ENCODE measurements at places on chromosomes 12 and 14.

- DNase-seq, result no peak
Measured at GRCh38 chr12:100435957-100436356, 37.7 kb upstream of the NR1H4 start.

- DNase-seq, result no peak
Measured at GRCh38 chr14:94680862-94681288, 68.7 kb downstream of the SERPINA3 start.

DNA sequence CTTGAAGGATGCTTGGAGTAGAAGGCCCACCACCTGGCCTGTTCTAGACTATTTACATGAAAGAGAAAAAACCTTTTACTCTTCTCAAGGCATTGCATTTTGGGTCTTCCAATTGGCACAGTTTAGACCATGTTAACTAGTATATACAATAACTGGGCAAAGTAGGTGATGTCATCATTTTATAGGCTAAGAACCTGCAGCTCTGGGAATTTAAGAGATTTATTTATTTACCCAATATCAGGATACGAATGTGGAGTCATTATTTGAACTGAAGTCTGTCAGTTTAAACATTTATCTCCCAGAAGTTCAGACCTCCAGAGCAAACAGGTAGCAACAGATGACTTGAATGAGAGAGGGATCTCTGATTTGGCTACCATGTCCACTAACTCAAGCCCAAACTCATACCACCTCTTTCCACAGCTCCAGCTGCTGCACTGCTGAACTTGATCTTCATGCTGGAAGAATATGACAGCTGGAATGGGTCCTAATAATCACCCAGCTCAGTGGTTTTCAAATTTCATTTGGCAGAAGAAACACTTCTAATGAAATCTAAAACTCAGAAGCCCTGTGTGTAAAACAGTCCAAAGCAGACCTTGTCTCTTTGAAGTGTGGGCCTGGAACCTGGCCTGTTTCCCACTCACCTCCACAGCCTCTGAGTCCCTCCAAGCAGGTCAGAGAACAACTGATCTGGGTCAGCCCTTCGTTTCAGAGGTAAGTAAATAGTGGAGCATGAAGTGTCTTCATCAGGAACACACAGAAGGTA lies 179.2 kb downstream of the EMP1 start:
- no peak for DNase-seq

- DNase-seq, result no peak
Measured at GRCh38 chr12:108268397-108268796, 70.7 kb downstream of the CMKLR1 start.

DNA sequence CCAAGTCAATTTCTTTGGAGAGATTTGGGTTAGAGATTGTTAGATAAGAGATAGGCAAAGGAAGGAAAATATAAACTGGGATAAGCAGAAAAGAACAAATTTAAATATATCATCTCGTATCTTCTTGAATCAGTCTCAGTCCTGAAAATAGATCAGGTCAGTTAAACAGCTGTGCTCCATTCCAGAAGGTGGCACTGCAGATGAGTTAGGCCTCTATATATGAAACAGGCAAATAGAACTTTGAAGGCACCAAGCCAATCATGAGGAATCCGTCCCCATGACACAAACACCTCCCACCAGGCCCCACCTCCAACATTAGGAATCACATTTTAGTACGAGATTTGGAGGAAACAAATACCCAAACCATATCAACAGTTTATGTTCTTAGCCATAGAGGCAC lies 605.5 kb upstream of the USP15 start:
- no peak for DNase-seq

DNA sequence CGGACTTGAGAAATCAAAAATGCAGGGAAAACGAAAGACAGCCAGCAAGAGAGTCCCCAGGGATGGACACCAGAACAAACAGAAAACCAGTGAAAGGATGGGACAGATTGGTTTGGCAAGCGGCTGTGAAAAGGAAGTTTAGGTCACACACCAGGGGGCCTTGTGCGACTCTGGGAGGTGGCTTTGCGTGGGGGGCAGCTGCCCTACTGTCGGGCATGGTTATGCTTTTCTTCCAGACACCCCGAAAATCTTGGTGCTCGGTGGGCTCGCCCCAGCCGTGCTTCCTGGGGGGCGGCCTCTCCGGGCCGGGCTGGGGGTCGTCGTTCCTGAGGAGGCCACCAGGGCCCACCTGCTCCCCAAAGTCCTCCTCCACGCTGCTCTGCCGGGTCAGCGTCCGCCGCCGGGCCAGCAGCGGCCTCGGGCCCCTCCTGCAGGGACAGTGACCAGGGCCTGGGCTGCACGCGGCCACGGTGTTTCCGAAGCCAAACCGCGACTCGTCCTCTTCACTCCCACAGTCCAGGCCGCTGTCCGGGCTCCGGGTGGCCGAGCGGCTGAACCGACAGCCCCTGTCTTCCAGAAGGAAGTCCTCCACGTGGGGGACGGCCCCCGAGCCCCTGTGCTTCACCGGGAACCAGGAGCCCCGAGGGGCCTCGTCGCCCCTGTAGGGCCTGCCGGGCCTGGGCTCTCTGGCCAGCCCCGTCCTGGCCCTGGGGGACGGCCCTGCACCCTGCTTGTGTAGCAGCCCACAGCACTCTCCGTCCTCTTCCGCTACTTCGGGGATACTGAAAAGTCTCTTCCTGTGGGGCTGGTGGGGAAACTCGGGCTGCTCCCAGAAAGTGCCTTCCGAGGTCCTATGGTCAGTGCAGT lies 86.5 kb downstream of the PIWIL1 start:
- DNase-seq, result no peak

DNA sequence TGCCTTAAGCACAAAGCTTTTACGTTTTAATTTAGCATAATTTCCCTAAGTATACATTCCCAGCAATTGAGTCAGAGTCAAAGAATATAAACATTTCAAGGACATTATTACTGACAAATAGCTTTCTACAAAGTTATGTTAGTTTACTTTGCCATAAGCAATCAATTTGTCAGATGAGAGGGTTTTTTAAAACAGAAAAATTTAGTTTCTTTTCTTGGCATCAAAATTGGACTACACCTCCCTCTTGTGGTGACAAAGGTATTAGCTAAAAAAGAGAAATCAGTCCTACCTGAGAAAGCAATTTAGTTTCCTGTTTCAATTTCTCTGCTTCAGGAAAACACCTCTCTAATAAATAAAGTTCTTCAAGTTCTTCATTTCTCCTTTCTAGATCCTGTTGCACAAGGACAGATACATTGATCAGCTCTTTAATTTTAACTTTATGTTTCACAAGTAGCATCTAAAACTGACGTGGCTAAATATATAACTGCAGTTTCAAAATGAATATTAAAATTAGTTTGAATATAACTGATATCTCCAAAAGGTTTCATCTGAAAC lies 39.9 kb downstream of the DNAI7 start:
- no peak for DNase-seq

GRCh38 chr14:68693926-68694325 lies 98.9 kb downstream of the ZFP36L1 start:
- no peak for DNase-seq

DNA sequence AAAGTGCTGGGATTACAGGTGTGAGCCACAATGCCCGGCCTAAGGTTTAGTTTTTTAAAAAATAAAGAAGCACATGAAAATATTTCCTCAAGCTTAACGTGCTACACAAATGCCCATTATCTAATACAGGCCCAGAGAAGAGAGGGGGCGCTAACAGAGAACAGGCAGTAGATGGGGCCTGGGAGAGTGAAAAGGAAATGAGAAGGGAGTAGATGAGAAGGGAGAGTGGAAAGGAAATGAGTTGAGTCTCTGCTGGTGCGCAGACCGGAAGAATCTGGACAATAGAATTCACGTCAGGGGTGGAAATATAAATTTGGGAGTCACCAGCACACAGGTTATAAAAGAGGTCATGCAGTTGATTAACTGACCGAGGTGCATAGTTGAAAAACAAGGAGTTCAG lies 10.7 kb downstream of the PXN start:
- DNase-seq, result no peak

GRCh38 chr14:22112004-22112403 lies 438.4 kb upstream of the OR4E1 start:
- DNase-seq, result peak; percentile 25

DNA sequence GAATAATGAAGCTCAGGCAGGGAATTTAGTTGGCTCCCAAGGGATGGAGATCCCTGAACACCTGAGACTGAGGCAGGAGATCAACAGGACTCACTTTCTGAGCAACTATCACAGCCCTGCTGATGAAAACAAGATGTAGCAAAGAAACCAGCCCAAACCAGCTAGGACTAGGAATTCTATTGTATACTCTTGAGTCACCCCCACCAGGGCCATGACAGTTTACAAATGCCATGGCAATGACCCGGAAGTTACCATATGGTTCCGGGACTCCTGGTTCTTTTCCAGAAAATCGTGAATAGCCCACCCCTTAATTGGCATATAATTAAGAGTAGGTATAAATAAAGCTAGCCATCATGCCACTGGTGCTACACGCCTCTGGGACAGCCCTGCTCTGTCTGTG lies 46.0 kb upstream of the OASL start:
- no peak for DNase-seq

DNA sequence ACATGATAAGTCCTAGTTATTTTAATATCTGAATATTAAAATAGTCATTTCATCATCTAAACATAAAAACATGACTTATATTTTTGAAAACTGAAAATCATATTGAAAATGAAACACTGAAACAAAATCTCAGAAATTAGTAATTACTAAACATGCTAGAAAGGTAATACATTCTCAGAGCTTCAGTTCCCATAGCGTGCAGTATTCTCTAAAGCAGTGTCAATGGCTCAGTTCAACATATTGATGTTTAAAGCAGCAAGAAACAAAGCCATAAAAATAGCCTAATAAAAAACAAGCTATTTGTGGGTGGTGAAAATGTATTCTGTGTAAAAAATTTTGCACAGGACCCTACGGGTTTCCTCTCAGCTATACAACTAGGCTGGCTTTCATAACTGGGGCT lies 1337.4 kb downstream of the FSCB start:
- DNase-seq, result no peak

DNA sequence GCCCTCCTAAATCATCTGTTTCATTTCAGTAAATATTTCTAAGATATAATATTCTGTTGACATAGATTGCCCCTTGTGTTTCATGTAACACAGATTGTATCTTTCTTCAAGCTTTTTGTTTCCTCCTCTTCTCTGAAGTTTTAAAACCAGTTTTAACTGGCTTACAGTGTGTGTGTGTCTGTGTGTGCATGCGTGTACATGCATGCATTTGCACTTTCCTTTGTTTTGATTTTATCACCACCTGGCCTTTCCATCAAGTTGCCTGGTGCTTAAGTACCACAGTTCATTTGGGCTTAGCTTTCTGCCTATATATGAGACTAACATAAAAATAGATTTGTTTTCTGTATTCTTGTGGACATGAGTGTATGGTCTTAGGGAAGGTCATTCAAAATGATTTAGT lies 31.9 kb downstream of the ETNK1 start:
- DNase-seq, result no peak

GRCh38 chr12:104505095-104505818 lies 48.5 kb downstream of the CHST11 start:
- DNase-seq, result no peak

- DNase-seq, result no peak
Measured at GRCh38 chr14:99155173-99156089, 116.6 kb downstream of the BCL11B start.

DNA sequence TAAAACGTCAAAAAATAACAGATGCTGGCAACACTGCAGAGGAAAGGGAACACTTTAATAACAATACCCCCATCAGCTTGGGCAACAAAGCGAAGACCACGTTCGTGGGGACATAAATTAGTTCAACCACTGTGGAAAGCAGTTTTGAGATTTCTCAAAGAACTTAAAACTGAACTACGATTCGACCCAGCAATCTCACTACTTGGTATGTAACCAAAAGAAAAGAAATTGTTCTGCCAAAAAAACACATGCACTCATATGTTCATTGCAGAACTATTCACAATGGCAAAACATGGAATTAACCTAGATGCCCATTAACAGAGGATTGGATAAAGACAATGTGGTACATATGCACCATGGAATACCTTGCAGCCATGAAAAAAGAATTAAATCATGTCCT lies 81.2 kb upstream of the RAP1B start:
- DNase-seq, result no peak

GRCh38 chr12:58841058-58841798 lies 79.1 kb downstream of the LRIG3 start:
- no peak for DNase-seq

GRCh38 chr14:99554757-99555531 lies 49.1 kb downstream of the CCDC85C start:
- DNase-seq, result no peak

DNA sequence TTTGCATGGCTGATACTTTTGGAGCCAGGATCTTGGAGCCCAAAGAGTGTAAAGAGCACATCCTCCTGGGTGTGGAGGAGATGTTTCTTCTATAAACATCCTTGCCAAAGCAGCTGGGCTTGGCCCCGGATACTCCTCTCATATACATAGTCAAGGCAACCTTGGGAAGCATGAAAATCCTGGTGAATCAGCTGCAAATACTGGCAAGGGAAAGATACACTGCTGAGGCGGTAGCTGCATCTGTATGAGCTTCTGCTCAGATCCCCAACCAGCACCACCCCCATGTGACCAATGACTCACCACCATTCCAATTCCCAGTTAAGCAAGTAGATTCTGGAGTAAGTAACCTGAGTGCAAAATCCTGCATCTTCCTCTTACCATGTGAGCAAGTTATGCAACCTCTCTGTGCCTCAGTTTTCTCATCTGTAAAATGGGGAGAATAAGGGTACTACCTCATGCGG lies 567.4 kb downstream of the MED13L start:
- DNase-seq, result no peak

DNA sequence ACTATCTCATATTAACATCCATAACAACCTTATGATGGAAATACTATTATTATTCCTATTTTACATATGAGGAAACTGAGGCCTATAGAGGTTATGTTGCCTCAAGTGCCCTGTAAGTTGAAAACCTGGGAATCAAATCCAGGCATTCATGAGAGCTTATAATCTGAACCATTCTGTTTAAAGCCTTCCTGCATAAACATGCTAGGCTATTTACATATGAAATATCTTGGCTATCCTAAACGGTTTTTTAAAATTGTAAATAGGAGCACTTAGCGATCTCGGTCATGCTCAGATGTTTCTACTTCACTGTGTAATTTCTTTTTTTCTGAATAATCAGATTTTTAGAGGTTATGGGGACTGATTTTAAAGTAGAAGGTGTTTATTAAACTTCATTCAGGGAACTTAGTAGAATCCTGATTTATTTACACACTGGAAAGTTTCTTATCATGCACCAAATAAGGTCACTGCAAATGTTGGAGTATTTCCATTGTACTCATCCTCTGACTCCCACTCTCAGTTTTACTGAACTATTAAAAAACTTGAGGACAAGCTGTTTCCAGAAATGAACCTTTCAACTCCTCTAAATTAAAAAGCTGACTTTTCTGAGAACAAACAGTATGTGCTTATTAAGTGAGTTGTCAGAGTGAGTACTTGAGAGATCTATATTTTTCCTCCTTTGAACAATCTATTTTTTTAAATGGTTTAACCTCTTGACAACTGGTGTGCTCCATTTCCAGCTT lies 141.7 kb downstream of the PIK3C2G start:
- DNase-seq, result no peak
